ENCODE measurements at places on chromosomes 2 and 18.

- DNase-seq: no peak
Measured at GRCh38 chr2:30106543-30106942, 40.3 kb upstream of the YPEL5 start.

DNA sequence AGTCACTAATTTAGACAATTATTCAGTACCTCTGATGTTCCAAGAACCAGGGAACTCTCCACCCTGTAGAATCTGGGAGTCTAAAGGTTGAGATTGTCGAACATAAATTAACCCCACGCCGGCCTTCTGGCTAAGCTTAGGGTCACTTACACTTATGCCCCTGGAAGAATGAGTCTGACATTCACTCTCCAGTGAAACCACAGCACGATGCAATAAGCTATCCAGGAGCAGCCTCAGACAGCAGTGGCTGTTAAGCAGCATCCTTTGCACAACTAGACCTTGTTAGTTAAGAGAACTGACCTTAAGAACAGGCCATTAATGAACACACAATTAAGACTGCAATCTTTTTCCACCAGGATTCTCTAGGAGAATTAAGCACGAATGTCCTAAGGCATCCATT, 25.0 kb downstream of the SH3YL1 start:
- no peak for DNase-seq

DNA sequence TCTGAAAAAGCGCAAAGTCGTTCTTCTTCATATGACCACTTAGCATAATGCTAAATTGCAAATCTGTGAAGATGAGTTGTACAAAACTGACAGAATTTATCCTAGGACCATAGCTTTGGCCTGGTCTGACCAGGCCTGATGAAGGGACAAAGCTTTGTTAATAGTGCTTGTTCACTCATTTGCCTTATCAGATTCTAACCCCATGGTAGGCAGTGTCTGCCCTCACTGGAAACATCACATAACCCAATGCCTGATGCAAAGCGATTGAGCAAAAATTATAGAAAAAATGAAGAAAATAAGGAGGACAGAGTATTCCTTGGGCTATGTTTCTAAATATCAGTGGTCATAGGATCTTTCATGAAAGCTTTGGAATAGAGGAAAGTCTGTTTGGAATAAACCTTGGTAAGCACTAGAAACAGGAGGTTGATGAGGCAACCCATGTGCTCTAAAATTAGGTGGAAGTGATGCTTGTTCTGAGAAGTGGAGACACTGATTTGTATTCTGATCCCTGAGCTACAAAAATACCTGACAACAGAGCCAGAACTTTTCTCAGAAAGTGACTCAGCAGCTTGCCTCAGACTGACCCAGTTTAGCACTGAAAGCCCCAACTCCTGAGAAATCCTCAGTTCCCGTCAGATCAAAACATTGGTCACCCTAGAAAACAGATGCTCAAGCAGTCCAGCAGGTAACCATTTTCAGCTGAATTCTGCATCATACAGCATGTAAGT, 131.4 kb upstream of the MAPRE2 start:
- no peak for DNase-seq

DNA sequence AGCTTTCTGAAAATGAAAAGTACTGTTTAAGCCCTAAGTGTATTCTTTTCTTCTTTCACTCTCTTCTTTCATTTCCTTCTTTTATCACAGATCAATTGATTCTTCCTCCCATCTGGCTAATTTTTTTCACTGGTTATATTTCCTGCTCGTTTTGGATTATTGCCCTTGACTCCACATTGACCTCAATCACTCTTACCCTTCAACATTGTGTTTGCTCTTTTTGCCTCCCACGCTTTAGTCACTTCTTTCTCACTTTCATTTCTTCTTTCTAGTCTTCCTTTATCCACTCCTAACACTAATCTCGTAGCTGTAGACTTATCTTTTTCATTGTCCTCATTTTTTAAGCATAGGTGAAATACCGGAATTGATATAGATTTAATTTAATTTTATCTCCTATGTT, 320.3 kb upstream of the VRK2 start:
- DNase-seq: no peak

GRCh38 chr2:54977149-54977548, 73.1 kb downstream of the RTN4 start:
- DNase-seq: no peak

DNA sequence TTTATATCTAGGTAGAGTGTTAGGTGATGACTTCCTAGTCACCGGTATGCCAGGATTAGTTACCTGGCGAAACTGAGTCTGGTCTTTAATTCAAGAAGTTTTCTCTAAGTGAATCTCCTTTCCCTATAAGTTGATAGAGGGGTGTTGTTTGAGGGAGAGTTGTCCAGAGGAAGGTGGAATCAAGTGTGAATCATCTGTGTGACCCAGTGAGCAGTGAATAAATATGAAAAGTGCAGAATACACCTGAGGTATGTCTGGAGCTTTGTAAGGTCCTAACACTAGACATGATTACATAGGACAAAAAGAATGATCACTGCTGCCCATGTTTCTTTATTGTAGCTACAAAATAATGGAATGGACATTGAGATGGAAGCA, 11.2 kb downstream of the POU3F3 start:
- DNase-seq: no peak

DNA sequence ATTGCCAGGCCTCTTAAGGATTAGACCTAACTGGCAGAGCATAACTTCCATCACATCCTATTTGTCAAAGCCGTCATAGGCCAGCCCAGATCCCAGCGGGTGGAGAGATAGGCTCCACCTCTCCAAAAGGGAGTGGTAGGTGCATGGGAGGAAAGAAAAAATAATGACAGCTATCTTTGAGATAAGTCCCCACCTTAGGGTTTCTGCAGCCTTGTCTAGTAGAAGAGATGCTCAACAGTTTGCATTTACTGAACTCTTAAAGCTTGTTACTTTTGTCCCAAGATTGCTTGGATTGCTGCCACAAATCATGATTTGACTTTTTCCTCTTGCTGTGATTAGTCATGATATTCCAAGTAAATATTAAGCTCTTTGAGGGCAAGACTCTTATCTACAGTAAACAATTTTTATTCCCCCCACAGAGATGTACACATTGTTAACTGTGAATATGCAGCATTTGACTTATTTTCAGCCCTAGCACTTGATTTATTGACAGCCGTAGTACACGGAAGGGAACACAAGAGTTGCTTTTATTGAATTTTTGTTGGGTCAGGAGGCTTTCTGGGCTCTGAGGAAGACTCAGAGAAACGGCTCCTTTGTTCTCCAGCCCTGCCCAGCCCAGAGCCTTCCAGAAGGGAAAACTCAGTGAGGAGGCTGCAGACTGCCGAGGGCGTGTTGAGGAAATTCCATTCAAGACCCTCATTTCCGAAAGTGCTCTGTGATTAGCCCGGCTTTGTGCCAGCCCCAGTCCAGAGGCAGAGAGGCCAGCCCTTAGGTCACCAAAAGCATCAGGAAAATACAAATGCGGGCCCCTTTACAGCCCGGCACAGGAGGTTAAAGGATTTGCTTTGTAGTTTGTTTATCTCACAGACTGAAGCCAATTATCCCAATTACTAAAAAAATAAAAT, 75.5 kb upstream of the ZNF532 start:
- DNase-seq: no peak

DNA sequence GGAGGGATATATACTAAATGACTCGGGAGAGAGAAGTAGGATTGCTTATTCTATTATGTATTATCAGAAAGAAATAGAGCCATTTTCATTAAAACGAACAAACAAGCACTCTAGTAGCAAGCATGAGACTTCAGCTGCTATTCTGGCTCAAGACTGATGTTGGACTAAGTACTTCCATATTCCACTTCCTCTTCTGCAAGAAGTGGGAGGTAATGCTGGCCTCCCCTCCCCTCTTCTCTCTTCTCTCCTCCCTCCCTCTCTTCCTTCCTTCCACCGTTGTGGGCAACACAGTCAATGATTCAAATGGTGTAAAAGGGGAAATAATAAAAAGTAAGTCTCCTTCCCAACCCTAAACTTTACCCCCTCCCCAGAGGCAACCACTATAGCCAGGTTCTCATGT, 62.6 kb downstream of the EMX1 start:
- DNase-seq: peak; percentile 85

DNA sequence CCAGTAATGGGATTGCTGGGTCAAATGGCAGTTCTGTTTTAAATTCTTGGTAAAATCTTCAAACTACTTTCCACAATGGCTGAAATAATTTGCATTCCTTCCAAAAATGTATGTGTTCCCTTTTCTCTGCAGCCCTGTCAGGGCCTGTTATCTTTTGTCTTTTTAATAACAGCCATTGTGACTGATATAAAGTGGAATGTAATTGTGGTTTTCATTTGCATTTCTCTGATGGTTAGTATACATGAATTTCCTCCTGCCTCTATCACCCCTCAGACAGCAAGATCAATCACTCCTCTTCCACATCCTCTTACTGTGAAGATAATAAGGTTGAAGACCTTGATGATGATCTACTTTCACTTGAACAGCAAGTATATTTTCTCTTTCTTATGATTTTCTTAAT, 304.8 kb upstream of the FSIP2 start:
- no peak for DNase-seq

DNA sequence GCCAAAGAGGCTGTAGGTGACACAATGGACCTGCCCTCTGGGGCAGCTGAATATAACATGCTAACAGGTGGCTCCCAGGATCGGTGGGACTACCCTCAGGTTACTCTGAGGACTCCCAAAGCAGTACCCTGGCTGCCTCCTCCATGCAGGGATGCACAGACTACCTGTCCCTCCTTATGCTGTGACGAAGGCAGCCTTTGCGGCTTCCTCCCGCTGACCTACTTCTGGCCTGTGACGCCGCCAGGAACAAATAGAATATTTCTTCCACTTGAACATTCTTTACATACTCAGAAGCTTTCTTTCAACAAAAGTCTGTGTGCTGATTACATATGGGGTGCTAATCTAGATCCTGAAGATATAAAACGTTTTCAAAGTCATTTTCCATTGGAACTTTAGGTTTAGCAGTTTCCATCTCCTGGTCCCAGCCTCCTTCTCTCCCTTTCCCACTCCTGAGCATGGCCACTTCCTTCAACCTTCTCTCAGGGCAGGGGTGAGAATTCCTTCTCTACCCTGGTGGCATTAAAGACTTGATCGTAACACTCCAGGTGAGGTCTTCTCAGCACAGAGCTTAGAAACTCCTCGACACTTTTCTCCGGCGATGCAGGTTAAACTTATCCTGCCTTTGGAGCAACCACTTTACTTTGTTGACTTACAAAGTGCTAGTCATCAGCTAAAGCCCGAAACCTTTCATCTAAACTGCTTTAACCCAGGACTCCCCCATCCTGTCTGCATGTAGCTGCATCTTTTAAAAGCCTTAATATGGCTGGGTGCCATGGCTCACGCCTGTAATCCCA, 58.9 kb upstream of the STK17B start:
- DNase-seq: no peak

- DNase-seq: no peak
Measured at GRCh38 chr2:239594019-239594771, 193.4 kb upstream of the HDAC4 start.

- no peak for DNase-seq
Measured at GRCh38 chr2:160139991-160140390, 60.1 kb downstream of the ITGB6 start.

DNA sequence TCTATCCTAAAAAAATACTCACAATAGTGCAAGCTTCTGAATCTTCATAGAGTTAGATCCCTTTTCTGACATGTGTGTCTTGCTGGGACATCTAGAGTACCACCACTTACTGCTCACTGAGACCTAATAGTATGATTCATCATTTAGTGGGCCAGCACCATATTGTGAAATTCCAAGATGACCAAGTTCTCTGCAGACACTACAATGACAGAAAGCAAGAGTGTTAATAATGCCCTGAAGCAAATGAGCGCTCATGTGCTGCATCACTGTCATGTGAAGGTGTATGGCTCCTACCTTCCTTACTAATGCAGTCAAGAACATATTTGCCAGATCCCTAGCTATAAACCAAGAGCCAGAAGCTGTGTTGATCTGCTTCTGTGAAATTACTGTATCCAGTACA, 606.2 kb upstream of the NXPH2 start:
- no peak for DNase-seq

DNA sequence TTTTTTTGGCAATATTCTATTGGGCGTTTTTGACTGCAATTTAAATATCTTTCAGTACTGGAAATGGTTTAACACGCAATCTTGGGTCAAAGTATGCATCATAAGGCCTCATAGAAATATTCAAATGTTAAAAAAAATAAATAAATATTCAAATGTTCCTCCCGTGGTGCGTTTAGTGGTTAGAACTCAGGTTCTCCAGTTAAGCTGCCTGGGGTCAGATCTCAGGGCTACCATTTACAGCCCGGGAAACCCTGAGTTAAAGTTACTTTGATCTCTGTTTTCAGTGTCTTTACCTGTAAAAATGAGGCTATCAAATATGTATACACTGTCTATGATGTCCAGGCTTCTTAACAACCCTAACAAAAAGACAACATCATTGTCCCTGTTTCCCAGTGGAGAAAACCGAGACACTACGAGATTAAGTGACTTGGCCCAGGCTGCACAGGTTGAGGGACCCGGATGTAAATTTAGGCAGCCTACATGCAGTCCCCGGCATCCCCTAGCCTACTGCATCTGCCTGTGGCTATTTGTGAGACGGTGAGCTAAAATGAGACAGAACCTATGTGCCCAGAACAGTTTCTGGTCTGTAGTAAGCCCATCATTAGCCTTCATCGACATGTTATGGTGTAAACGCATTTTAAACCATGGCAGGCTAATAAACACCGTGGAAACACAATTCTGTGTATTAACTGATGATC, 1.7 kb downstream of the FHL2 start:
- DNase-seq: no peak

DNA sequence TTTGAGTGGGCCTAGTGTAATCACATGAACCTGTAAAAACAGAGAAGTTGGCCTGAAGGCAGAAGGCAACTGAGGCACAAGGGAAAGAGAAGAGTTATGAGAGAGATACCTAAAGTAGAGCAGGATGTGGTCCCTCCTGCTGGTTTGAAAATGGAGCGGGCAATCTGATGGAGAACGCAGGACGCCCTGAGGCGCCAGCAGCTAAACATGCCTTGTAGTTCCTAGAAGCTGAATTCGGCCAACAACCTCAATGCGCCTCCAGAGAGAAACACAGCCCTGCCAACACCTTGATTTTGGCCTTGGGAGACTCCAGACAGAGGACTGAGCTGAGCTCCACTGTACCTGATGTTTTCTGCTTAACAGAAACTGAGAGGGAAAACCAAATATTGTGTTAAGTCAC, 469.9 kb downstream of the SOCS6 start:
- DNase-seq: no peak

DNA sequence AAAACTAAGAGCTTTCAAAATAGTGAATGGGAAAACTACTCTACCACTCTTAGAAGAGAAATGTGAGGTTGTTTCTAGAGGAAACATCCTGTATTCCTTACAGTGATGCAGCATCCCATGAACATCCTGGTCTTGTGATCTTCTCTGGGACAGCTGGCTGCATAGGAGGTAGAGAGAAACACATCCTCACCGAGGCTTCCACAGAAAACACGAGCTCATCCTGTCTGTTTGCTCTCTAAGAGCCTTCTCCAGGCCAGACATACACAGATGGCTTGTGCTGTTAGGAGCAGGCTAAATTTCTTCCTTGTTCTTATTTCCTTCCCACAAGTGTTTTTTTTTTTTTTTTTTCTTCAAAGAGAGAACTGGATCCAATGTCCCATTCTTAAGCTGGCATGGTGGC, 14.7 kb upstream of the FZD7 start:
- no peak for DNase-seq

- DNase-seq: no peak
Measured at GRCh38 chr18:55034742-55035141, 75.5 kb upstream of the CCDC68 start.

Measured in SIG-M5 (cell line).